ENCODE measurements at places on chromosomes 1 and 21.
A peak's percentile ranks its signal among the peaks of the same experiment; 100 is the strongest.

GRCh38 chr1:183272390-183272848 lies 86.4 kb downstream of the LAMC2 start:
- DNase-seq: peak; percentile 78

GRCh38 chr1:47333922-47334764 lies 553 bp downstream of the CMPK1 start:
- DNase-seq: peak; percentile 83

DNA sequence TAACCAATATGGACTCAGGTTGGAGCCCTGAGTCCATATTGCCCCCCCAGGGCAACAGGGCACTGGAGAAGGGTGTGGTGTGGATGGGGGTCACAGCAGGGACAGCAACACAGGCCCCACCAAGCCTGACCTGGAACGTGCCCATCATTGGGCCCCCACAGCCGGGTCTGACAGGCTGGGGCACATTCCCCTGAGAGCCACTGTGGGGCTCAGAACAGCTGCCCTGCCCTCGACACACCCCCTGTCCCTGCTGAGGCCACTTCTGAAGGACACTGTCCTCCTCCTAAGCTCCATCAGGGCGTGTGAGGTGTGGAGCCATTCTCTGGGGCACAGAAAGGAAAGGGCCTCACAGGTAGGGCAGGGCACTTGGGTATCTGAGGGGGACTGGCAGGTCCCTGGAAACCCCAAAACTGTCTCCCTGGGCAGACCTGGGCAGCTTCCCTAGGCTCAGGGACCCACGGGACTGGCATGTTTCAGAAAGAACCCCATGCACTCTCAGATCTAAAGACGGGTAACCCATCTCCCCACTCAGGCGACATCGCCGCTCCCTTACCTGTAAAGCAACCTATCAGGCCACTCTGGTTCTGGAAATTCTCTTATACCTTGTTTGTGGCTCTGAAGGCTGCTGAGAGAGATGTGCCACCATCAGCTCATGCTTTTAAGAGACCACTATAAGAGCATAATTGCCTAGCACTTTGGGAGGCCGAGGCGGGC lies 95.5 kb downstream of the DMRTB1 start:
- no peak for DNase-seq

DNA sequence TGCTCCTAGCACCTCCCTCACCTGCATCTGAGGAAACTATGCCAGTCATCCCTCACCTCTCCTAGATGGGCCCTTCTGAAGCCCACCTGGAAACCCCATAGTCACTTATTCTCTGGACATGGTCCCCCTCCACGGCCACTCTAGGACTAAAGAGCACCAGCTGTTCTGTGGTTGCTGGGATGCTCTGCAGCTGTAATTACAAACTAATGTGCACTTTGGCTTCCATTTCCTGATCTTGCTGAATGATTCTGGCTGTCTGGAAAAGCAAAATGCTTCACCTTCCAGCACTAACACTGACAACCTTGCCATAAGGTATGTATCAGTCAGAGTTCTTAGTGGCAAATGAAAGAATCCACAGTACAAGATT lies 48.7 kb upstream of the PSEN2 start:
- DNase-seq: no peak

DNA sequence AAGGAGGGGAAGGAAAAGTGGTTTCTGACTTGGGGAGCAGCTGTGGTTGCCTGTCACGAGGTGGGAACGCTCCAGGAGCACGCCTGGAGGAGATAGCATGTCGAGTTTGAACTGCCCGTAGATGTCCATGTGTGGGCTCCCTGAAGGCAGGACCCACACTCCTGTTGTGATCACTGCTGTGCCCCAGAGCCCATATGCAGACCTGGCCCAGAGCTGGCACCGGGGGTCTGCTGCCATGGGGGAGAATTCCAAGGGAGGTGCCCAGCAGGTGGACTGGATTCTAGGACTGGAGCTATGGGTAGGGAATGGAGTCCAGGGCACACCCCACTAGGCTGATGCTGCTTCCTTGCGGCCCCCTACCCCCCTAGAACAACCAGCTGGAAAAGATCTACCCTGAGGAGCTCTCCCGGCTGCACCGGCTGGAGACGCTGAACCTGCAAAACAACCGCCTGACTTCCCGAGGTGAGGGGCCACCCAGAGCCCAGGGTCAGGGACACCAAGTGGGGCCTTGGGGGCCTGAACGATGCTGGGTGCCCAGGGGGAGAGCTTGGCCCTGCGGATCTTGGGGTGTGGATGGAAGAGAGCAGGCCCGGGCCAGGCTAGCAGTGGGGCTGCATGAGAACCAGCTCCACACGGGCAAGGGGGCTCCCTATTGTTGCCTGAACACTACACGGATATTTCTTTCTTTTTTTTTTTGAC lies 9.3 kb downstream of the PODN start:
- DNase-seq: no peak

DNA sequence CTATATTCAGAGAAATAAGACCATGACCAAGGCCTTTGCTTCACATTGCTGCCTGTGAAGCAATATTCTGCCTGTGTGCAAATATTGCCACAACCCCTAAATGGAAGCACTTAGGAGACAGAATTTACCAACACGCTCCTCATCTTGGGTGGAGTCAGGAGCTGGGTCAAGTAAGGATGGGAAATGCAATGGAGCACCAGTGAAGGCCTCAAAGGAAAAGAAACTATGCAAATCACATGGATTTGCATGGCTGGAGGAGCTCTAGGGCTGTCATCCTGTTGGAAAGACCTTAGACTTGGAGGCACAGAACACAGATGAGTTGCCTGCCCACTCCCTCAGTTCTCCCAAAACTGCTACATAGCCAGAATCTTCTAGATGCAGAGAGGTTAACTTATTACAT lies 435.5 kb downstream of the SIPA1L2 start:
- no peak for DNase-seq

- DNase-seq: peak; percentile 13
Measured at GRCh38 chr1:68470388-68470970, 20.7 kb upstream of the RPE65 start.

- DNase-seq: peak; percentile 25
Measured at GRCh38 chr1:101136271-101136670, 100.5 kb upstream of the S1PR1 start.

DNA sequence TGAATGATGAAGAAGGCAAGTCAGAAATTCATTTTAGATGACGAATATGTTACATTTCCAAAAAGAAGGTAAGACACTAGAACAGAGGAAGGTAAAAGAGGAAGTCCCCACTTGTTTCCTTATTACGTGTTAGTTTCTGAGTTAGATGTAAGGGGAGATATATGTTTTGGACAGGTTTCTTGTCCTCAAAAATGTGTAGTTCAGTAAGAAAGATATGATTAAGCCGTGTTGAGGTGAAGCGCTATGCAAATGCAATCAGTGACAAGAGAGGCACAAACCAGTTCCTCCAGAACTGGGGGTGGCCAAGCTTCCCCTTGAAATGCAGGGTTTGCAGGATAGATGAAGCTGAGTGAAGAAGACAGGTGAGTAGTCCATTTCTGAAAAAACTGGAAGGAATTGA lies 293.3 kb upstream of the RUNX1 start:
- DNase-seq: no peak

- no peak for DNase-seq
Measured at GRCh38 chr1:160171354-160171753, 19.0 kb upstream of the CASQ1 start.

DNA sequence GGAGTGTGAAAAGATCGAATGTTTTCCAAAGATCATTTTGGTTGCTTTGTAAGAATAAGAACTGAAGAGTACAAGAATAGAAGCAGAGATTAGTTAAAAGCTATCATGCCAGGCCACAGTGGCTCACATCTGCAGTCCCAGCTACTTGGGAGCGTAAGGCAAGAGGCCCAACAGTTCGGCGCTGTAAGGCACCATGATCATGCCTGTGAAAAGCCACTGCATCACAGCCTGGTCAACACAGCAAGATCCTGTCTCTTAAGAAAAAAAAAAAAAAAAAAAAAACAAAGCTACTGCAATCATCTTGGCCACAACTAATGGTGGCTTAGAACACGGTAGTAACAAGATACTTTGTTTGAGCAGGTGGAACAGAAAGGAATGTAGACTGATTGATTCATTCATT lies 116.2 kb downstream of the EIF4G3 start:
- DNase-seq: no peak

DNA sequence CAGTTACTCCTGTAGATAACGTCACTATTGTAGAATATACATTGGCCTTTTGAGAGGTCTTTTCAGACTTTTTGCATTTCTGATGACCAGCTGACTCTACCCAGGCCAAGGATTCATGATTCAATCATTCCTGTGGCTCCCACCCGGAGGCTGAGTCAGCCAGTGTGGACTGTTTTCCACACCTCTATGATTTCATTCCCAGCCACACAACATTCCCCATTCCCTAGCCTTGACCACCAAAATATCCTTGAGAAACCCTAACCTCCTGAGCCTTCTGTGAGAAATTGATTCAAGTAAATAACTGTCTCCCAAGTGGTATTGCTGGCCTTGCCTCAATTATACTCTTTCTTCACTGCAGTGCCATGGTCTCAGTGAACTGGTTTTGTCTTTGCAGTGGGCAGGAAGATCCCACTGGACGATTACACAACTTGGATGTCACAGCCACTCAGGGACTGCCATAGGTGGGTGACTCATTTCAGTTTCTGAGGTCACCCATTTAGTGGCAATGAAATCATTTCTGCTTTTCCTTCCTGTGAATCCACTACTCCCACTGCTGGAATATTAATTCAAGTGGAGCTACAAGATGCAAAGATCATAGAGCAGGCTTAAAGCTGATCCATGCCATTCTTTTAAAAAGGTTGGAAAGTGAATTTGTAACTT lies 518.6 kb upstream of the ZP4 start:
- DNase-seq: no peak

DNA sequence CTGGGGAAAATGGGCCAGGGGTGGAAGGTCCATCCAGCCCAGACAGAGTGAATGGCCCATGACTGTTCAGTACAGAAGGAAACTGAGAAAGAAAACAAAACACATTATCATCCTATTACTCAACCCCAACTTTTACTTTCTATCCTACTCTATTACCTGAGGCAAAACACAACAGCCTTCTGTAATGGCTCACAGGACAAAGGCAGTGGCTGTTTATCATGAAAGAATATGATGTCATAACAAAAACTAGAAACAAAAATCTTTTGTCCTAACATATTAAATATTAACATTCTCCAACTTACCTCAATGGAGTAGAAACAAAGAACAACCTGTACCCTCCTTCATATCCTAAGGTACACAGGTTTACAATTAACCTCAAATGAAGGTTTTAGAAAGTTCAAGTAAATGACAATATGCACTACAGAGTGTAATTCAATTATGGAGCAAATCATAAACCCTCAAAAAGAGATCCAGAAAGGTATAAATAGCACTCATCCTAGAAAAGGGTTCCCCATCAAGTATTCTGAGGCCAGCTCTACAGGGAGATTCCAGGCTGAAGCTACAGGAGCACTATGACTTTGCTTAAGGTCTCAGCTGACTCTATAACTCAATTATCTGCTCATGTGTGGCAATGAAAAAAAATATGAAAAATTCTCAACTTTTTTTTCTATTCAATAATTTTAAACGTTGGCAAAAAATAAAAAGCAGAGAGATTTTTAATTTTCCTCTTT lies 15.1 kb downstream of the ELK4 start:
- DNase-seq: no peak

- no peak for DNase-seq
Measured at GRCh38 chr1:41674522-41674921, 190.0 kb upstream of the EDN2 start.

DNA sequence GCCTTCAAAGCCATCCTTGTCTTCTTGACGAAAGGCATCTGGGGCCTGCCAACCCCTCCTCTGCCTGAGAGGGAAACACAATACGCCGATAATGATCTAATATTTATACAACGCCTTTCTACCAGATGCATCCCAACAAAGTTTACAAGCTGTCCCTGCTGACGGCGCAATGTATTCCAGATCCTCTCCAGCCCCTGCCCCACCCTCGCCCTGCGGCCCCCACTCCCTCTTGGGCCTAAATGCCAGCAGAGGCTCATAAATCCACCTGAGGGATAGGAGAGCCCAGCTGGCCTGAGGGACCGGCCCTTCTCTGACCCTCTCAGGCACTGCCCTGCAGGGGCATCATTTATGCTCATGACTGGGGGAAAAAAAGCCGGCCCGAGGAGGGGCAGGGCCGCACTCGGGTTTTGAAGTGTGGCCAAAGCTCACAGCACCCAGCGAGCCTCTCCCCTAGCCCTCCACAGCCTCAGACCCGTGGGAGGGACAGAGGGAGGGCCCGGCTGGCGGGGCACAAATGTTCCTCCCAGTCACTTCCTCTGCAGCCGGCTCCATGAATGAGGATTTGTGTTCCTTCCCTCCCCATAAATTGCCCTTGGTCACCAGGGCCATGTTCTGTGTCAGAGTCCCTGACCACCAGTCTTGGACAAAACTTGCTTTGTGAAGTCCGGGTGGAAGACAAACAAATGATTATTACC lies 140.3 kb downstream of the FOXD2 start:
- DNase-seq: no peak

DNA sequence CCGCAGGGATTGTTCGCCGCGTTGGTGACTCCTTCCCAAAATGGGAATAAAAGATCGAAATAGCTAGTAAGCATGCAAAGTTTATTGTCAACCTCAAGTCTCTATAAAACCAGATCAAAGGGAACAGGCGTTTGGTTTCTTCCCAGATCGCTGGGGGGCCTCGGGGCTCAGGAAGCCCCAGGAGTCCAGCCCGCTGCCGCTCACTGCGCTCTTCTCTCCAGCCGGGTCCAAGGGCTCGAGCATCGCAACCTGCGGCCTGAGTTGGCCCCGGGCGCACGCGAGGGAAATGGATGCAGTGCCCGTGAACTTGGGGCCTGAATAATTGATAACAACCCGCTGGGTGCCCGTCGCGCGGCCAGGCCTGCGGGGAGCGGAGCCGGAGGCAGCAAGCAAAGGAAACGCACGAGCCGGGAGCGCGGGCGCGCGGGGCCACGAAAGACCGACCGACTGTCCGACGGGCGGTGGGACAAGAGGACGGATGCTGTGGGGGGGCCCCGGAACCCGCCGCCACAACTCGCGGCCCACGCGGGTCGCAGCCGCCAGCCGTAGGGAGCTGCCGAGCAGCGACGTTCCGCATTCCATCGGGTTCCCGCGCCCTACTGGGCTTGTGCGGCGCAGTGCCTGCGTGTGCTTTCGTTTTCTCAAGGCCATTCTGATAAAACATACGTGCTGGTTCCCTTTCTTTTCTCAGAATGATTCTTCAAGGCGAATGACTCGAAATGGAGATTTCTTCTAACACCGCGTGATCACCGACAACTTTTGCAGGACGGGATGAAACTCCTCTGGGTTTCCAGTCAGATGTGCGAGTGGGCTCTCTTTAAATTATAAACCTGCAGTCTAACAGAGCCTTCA lies 14.0 kb upstream of the ALX3 start:
- peak; percentile 59 for DNase-seq

- no peak for DNase-seq
Measured at GRCh38 chr1:204357551-204358490, 1.9 kb downstream of the PLEKHA6 start.

DNA sequence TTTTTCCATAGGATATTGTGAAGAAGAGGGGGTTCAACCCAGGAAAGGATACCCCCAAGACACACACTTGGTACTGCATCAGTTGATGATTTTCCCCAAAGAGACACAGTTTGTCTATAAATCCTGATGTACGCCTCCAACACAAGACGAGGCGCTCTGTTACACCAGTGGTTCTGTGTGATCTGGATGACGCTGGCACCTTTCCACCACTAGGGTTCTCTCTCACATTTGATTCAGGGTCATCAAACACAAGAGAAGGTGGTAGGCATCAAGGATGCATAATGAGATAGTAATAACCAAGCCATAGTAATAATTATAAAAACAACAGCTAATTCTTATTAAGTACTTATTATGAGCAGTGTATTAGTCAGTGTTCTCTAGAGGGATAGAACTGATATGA lies 508.8 kb upstream of the ZP4 start:
- DNase-seq: no peak

Measured in trophoblast cell (in vitro differentiated cells and primary cell).